CD4-positive, alpha-beta T cell treated with Interferon gamma for 1 hour (primary cell): ENCODE measurements at places on chromosomes 2 and 18.

DNA sequence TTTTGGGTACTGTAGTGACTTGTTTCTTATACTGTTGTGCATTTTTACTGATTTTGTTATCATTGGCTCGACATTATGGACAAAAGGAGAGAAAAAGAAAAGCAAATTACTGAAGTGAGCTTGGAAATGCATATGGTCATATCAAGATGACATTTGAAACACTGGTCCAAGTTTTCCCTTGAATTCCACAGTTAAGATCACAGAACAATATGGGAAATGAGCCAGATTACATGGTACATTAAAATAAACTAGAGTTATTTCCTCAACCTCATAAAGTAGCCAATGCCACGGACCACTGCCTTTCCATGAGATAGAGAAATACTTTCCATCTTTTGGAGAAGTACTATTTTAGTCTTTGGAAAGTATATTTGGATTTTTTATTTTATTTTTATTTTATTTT lies 62.0 kb upstream of the SGPP2 start:
- DNase-seq = no peak

GRCh38 chr2:113069676-113070605 lies 2.2 kb downstream of the IL1F10 start:
- no peak for DNase-seq

DNA sequence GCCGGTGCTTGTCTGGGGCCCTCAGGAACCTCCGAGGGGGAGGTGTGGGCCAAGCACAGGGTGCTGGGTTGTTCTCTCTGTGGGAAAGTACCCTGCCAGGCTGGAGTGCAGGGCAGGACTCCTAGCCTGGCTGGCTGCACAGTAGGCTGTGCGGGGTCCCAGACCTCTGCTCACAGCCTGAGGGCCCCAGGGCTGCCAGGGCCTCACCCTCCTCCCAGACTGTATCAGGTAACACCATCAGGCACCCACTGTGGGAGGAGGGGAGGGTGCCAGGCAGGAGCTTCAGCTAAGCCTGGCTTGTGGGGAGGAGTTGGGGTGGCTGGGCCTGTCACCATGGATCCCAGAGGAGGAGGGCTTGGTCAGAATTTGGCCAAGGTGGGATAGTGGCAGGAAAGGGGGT lies 211.9 kb upstream of the SMAD2 start:
- DNase-seq = no peak

DNA sequence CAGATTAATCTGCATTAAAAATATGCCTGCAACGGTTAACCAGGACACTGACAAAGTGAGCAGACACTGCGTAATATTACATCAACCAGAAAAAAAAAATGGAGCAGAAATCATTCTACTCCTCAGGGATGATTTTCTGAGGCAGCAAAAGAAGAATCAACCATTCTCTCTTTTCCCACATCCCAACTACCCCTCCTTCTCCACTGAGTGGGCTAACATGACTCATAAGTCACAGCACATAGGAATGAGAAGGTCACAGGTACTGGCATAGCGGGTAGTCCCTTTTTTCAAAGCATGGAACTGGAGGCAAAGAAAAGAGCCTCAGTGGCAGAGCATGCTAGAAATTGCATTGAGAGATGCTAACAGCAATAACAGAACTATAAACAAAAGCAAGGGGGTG lies 54.3 kb upstream of the TSPYL6 start:
- no peak for DNase-seq

GRCh38 chr2:187002242-187002641 lies 153.3 kb upstream of the ZSWIM2 start:
- no peak for DNase-seq

DNA sequence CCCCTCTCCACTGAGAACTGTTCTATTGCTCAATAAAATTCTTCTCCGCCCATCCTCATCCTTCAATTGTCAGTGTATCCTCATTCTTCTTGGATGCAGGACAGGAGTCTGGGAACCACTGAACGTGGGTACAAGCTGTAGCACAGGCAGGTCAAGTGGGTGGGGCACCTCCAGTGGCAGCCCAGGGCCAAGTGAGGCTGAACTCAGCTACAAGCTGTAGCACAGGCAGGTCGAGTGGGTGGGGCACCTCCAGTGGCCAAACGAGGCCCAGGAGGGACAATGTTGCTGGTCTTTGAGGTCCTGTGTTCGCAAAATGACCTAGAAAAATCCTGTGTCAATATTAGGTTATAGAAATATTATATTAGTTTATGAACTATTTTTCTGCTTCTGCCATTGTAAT lies 352.0 kb downstream of the TMX3 start:
- DNase-seq = no peak

DNA sequence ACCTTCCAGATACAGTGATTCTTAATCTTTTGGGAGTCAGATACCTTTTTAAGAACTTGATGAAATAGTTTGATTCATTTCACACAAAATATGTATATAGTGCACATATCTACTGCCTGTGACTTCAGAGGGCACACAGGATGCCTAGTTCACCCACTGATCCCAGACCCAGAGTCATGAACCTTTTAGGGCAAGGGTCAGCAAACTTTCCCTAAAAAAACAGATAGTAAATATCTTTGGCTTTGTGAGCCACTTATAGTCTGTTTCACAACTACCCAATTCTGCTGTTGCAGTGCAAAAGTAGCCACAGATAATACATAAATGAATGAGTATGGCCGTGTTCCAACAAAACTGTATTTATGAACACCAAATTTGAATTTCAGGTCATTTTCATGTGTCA lies 124.9 kb downstream of the ANKRD44 start:
- no peak for DNase-seq

DNA sequence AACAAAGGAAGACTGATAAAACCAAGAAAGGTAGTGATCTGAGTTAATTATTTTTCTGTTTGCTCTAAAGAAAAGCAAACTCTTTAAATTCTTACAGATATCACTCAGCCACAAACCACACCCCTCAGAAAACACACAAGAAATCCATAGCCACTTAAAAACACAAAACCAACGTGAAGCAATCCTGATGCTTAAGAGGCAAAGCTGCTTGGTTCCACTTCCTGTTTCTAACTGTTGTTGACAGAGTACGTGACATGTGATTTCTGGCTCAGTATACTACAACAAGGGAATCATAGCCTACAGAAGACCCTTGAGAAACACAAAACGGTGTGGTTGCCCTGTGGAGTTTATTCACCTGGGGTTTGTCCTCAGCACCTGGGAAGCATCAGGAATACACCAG lies 240.9 kb upstream of the APCDD1 start:
- peak; percentile 30 for DNase-seq

- no peak for DNase-seq
Observed at GRCh38 chr2:240840435-240841060, 20.5 kb upstream of the KIF1A start.

DNA sequence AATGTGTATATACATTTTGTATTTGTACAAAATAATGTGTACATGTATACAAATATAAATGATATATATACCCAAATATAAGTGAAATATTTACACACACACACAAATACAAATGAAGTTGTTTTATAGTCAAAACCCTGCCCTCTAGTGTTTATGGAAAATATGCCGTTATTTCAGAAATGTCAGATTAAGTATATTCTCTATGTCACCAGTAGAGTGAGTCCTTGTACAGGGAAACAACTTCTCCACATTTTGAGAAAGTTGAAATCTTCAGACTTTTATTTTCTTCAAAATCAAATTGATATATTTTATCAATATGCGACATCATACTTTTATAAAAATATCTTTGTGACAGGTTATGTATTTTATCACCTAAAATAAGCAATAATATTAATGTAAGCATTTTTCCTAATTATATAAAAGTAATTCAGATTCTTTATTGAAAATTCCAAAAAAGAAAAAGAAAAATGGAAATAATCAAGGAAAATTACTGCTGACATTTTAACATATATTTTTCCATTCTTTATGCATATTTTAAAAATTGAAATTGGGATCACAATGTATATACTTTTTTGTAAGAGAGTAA lies 22.4 kb downstream of the ARL6IP6 start:
- DNase-seq = no peak

DNA sequence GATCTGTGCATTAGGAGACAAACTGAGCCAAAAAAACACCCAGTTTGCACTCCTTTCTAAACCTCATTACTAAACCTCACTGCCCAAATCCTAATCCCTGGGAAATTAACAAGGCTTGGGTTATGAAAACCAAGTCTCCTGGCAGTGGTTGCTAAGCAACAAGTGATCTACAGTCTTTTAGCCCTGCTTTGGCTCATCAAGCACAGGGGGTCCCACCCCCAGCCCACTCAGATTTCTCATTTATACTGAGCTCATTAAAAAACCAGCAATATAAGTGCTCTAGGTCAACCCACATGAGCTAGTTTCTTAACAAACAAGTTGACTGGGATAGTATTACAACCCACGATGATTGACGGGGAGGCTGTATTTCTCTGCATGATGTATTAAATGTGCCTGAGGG lies 18.4 kb downstream of the DNER start:
- DNase-seq = no peak

GRCh38 chr18:59143441-59143840 lies 3.8 kb downstream of the SEC11C start:
- DNase-seq = no peak

GRCh38 chr2:76330865-76331264 lies 620.1 kb upstream of the GCFC2 start:
- no peak for DNase-seq

DNA sequence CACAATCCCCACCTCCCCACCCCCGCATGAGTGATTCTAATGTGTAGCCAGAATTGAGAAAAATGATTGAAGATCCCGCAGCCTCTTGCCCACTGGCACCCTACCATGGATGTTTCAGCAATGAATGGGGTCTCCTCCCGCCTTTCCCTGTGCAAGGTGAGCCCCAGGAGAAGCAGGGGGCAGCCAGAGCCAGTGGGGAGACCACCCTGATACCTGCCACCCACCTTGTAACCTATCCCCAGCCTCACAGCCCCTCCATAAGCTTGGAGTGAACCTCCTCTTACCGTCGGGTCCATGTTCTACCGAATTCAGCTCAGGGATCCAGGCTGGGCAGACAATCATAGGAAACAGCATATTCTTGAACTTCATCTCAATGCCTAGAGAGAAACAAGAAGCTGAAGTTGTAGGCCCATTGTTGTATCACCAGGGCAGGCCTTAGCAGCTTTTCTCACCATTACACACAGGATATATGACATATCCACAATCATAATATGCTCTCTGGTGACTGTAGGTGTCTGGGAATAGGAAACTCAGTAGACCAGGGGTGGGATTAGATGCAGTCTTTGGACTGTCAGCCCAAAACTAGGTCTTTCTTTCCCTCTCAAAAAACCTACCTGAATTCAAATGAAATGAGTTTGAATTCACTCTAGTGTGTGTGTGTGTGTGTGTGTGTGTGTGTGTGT lies 30.9 kb downstream of the XDH start:
- DNase-seq = no peak

DNA sequence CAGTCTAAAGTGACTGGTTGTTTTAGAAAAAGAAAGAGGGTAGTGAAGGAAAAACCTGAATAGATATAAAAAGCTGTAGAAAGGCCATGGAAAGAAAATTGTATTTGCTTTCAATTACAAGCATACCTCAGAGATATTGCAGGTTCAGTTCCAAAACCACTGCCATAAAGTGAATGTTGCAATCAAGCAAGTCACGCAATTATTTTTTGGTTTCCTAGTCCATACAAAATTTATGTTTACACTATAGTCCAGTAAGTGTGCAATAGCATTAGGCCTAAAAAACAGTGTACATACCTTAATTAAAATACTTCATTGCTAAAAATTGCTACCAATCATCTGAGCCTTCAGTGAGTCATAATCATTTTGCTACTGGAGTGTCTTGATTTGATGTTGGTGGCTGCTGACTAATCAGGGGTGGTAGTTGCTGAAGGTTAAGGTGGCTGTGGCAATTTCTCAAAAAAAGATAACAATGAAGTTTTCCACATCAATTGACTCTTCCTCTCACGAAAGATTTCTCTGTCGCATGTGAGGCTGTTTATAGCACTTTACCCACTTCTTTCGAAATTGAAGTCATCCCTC lies 2003.8 kb upstream of the PIK3C3 start:
- no peak for DNase-seq

DNA sequence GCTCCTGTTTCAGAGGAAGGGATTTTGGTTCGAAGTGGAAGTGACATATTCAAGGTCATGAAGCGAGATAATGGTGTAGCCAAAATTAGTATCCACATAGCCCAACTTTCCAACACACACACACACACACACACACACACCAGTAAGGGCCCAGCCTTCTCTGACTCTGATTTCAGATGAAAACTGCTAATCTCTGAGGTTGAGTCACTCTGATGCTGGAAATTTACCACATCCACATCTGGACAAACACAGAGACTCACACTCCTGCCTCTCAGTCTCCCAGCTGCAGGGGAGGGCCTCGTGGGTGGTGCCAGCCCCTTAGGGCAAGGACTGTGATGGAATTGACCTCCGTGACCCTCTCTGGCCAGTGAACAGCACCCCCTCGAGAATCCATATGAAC lies 29.0 kb upstream of the SLC35F6 start:
- DNase-seq = no peak

DNA sequence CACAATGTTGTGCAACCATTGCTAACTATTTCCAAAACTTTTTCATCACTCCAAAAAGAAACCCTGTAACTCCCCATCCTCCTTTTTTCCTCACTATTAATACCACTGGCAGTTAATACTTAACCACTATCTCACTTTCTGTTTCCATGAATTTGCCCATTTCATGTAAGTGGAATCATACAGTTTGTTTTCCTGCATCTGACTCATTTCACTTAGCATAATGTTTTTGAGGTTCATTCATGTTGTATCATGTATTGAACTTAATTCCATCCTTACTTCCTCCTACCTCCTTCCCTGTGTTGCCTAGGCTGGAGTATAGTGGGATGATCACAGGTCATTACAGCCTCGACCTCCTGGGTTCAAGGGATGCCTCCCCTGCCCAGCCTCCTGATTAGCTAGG lies 68.3 kb downstream of the FAM117B start:
- DNase-seq = no peak

- no peak for DNase-seq
Observed at GRCh38 chr2:12402440-12403139, 314.1 kb upstream of the TRIB2 start.

DNA sequence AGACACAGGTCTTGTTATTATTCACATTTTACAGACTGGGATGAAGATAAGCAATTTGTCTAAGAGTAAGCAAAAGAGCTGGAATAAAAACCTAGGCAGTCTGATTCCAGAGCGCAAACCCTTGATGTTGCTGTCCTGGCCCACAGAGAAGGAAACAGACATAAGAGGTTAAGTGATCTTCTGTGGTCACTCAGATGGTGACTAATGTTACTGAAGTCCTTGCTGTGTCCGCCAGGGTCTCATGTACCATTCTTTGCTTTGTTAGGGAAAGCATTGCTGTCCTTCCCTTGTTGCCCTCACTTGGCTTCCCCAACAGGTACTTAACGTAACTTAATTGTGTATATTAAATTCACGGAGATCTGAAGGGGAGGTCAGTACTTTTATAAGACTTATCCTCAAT lies 14.9 kb upstream of the FAP start:
- no peak for DNase-seq

DNA sequence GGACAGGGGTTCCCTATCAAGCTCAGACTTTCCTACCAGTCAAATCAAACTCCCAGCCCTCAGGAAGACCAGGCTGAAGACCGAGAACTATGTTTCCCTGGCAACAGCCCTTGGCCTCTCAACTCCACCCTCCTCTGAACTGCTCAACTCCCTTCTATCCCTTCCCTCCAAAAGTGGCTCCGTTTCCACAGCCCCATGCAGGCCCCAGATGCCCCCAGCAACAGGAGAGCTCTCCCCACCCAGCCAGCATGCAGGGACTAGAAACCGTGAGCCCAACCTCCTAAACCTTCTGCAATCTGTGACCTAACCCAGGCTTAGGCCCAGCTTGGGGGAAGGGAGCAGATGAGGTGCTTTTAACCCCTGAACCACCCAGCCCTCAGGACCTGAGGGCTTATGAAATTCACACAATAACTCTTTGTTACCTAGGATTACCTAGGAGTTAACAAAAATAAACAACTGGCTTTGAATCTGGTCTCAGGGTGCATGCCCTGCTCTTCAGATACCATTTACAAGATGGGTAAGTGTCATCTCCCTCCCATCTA lies 87.2 kb downstream of the BCL11A start:
- DNase-seq = no peak
